Mononuclear cell (primary cell): ENCODE measurements at places on chromosomes 3 and 15. TPM values are rescaled to one million over a fixed set of nuclear protein-coding genes. Genes with fewer than 3 reads are reported as not detected.

The FAM107A gene
- total RNA-seq = not detected

The WDR93 gene
- not detected for total RNA-seq

The HIGD2B gene
- 0.63 TPM for total RNA-seq

The CRABP1 gene
- total RNA-seq = not detected

The TMEM212 gene
- total RNA-seq = not detected

The DZIP1L gene
- total RNA-seq = 0.21 TPM

The RTP1 gene
- total RNA-seq = not detected

The SNURF gene
- total RNA-seq = 25.6 TPM

The BRK1 gene
- 73.0 TPM for total RNA-seq

The FBXL22 gene
- 0.52 TPM for total RNA-seq

The ICE2 gene
- total RNA-seq = 27.1 TPM

The NPHP3 gene
- 27.3 TPM for total RNA-seq

The TMEM207 gene
- total RNA-seq = not detected

The CTXN2 gene
- not detected for total RNA-seq

The SLC27A2 gene
- 0.42 TPM for total RNA-seq

The KCNMB2 gene
- not detected for total RNA-seq
